AG09319 (cell line): ENCODE measurements at places on chromosomes 4 and X.

DNA sequence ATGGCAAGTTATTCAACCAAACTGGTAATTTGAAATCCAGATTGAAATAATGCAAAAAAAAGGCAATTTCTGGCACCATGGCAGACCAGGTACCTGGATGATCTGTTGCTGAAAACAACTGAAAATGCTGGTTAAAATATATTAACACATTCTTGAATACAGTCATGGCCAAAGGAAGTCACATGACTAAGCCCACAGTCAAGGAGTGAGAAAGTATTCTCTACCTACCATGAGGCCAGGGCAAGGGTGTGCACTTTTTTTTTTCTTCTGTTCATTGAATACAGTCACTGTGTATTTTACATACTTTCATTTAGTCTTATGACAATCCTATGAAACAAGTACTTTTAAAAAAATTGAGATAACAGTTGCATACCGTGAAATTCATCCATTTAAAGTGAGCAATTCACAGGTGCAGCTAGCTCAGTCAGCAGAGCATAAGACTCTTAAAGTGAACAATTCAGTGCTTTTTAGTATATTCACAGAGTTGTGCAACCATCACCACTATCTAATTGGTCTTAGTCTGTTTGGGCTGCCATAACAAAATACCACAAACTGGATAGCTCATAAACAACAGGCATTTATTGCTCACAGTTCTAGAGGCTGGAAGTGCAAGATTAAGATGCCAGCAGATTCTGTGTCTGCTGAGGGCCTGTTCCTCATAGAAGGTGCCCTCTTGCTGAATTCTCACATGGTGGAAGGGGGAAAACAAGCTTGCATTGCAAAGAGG, 4.8 kb upstream of the MPP1 start:
- no peak for DNase-seq

DNA sequence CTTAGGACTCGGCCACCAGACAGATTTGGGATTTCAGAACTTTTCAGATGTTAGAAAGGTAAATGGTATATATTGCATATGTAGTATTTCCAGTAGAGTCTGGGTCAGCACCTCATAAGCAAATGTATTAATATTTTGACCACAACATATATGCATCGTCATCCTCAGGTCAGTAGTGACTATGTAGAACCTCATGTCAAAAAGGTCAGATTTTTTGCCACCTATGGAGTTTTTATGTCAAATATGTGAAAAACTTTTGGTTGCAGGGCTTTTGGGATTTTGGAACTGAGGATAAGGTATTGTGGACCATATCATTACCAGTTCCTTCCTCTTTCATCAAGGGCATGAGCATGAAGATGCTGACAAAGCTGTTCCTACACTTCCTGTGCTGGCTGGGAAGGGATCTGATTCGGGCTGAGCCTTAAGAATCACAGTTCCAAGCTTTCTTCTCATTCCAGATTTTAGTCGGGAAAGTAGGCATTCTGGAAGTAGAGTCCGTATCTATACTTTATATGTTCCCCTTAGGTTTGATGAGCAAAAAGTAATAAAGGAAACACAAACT, 183.0 kb upstream of the PGRMC2 start:
- no peak for DNase-seq

- DNase-seq, result no peak
Measured at GRCh38 chr4:147730333-147730732, 1.6 kb upstream of the ARHGAP10 start.

- no peak for DNase-seq
Measured at GRCh38 chr4:80261989-80262600, 4.4 kb upstream of the FGF5 start.

DNA sequence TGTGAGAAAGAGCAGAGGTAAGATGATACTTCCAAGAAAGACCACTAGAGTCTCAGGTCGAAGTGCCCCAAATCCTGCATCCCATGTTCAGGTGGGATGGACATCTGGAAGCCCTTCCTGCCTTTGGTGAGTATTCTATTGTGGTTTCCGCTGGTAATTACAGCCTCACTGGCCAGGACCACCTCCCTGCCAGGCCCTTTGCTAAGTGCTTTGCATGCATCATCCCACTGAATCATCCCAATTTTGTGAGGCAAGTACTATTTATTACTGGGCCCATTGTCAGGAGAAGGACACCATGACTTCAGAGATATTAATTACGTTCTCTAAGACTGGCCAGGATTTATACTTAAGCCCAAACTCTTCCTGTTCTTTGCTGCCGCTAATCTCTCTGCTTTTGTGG, 10.7 kb upstream of the PASD1 start:
- DNase-seq, result no peak

GRCh38 chr4:156896527-156896926, 75.1 kb downstream of the PDGFC start:
- no peak for DNase-seq

- no peak for DNase-seq
Measured at GRCh38 chrX:48754238-48754637, 7.3 kb upstream of the GLOD5 start.

DNA sequence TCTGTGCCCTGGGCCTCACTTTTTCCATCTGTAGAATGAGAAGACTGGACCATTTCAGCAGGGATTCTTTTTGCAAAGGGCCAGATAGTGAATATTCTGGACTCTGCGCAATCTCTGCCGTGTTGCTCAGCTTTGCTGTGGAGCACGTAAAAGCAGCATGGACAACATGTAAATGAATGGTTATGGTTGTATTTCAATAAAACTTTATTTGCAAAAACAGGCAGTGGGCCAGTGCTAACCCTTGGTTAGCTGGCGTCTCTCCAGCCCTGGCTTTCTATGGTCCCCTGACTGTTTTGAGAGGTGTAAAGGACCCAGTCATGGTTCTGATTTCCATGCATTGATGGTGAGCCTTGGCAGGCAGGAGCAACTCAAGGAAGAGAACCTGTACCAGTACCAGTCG, 18.7 kb downstream of the WFS1 start:
- no peak for DNase-seq

DNA sequence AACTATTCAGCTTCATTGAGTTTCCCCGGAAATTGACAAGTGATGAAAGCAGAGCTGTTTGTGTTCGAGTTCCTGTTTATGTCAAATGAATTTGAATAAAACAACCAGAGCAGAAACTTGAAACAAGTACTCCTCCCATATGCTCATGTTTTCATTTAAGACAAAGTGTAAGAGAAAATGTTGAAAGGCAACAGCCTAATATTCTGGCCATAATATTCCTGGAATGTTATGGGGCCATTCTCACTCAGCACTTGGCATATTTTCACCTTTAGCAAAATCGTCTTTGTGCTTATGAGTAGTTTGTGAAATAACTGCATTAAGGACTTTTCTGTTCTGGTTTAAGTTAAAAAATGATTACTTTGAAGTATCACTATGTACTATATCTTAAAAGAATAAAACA, 276.0 kb upstream of the FAT1 start:
- DNase-seq, result no peak

DNA sequence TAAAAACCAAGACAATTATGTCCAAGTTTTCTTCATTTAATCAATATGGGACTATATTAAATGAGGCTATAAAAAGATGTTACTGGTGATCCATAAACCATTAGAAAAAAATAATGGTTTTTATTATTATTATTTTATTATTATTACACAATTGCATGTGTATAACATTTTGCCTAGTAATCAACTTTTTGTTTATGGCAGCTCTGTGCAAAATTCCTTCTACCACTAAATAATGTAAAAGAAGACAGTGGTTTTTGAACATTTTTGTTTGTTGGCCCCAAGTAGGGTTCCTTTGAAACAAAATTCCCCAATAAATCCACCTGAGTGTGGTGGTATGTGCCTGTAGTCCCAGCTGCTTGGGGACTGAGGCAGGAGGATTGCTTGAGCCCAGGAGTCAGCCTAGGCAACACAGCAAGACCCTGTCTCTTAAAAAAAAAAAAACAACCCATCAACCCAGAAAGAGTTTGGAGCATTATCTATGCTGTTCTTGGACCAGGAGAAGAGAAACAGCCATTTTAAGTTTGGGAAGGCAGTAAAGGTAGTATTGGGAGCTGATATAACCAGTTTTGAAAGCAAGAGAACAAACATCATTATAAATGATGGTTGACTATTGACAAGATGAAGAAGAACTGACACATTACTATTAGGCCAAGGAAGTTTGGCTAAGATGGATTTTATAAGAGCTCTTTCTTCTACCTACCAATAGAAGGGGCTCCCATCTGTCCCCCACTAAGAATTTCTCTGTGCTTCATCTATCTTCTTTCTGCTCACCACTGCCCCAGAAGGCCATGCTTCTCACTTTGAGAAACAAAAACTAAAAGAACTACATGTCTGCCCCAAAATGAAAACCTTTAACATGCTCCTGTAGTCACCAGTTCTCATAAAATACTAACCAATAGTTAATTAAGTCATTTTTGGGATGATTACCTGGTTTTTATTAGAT, 2.2 kb downstream of the TMEM156 start:
- DNase-seq, result no peak

- no peak for DNase-seq
Measured at GRCh38 chr4:73687421-73687820, 52.9 kb upstream of the CXCL8 start.

DNA sequence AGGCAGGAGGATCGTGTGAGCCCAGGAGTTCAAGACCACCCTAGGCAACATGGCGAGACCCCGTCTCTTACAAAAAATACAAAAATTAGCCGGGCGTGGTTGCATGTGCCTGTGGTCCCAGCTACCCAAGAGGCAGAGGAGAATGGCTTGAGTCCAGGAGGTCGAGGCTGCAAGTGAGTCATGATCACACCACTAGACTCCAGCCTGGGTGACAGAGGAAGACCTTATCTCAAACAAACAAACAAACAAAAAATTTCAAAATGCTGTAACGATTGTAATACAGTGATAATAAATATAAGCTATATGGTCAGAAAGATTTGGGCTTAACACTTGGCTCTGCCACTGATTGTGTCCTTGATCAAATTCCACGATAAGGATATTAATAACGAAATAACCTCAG, 24.2 kb downstream of the SLC25A4 start:
- DNase-seq, result no peak

DNA sequence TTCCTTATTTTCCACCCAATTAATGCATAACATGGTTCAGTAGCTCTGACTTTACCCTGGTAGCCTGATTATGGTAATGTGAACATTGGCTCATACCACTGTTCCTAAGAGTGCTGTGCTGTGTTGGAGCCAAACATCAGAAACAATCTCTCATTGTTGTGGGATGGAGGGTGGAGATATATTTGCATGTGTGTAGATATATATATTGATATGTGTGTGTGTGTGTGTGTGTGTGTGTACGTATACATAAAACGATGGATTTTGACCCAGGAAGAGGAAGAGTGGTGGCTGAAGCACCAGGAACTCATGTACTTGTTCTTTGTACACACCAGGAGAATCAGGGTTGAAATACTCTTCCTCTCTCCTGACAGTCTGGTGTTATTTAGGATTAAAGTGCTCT, 247.7 kb downstream of the IL15 start:
- no peak for DNase-seq

DNA sequence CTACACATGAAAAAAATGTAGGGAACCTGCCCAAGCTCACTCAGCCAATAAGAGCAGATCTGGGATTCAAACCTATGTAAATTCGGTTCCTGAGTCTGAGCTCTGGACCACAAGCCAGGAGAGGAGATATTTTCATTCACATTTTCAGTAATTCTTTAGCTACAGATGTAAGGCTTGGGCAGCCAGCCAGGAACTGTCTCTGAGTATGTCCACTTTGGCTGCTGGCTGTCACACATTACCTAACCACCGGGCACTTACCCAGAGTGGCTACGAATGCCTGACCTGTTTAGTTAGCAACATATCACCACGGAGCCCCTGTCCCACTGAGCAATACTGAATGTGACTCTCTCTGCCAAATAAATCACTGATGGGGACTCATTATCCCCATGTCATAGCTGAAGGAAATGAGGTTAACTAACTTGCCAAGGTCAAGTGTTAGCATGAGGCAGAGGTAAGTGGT, 15.3 kb downstream of the USP46 start:
- no peak for DNase-seq

DNA sequence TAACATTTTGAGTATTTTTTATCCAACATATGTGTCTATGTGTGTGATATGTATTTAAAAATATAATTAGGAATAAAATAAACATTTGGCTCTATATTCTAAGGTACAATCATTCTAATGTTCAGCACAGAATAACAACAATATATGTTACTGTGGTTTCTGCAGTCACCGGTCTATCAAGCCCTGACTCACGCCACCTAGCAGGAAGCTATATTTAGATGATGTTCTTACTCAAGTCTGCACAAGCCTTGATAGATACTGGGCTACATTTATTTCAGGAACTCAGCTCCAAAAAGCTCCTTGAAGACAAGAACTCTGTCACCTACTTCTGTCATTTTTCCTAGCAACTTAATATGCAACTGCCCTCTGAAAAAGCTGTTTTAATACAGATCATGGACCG, 152.0 kb upstream of the FTHL17 start:
- DNase-seq, result no peak

- DNase-seq, result no peak
Measured at GRCh38 chr4:121107507-121107906, 35.2 kb upstream of the NDNF start.

DNA sequence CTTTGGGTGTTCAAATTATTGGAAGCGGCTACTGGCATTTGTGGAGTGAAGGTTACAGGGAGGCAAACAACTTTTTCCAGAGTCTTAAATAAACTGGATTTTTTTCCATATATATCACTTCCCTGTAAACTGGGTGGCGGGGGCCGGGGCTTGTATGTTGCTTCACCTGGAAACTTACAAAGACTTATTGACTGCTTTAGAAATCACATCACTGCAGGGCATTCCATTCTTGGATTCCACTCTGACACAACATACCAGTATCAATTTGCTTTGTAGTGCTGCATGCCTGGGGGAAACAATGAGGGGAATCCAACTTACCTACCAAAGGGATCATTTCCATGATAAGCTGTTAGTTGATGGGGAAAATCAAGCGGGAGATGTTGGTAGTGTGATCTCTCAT, 21.7 kb upstream of the FAM156A start:
- no peak for DNase-seq

- DNase-seq, result no peak
Measured at GRCh38 chr4:112953262-112953661, 96.2 kb upstream of the ANK2 start.

- DNase-seq, result no peak
Measured at GRCh38 chr4:33959519-33959918, 2284.8 kb downstream of the ARAP2 start.

- no peak for DNase-seq
Measured at GRCh38 chr4:159145318-159145991, 42.6 kb downstream of the RAPGEF2 start.

DNA sequence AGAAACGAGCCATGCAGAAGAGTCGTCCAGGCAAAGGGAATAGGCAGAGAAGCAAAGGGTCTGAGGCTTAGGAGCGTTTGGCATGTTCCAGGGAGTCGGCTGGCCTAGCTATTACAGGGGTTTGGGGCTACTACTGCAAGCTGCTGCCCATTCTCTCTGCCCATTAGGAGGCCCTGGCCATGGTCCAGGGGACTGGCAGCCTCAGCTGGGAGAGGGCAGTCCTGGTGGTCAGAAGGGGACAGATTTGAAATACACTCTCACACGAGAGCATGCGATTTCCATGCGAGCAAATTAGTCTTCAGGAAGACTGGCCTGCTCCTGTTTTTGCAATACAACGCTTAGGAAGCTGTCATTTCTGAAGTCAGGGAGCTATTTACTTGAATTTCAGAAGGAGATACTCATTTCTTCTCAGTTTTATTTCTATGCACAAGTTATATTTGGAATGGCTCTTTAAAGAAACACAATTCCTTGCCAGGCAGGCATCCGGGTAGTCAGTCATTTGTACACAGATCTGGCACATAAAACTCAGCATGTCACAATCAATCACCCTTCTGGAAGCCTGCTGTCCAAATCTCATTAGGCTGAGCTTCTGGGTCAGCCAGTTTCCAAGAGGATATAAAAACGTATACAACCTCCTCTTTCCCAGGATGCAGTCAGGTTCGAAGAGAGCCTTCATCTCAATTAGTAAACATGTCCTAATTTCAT, 27.0 kb downstream of the PROM1 start:
- DNase-seq, result no peak

- DNase-seq, result no peak
Measured at GRCh38 chr4:41468122-41468521, 69.8 kb upstream of the LIMCH1 start.
